ENCODE measurements at places on chromosomes 2 and 18.

- no peak for DNase-seq
These were observed 128.7 kb upstream of the SLC35G4 start for GRCh38 chr18:11480692-11481091.

- no peak for DNase-seq
These were observed 178.1 kb upstream of the MMADHC start for GRCh38 chr2:149765636-149766035.

GRCh38 chr18:55439056-55439455 is 148.9 kb downstream of the TCF4 start:
- no peak for DNase-seq

- no peak for DNase-seq
These were observed 128.0 kb upstream of the FBXO11 start for GRCh38 chr2:48034295-48034694.

GRCh38 chr2:136517716-136518115 is 247.6 kb upstream of the THSD7B start:
- DNase-seq, result no peak

DNA sequence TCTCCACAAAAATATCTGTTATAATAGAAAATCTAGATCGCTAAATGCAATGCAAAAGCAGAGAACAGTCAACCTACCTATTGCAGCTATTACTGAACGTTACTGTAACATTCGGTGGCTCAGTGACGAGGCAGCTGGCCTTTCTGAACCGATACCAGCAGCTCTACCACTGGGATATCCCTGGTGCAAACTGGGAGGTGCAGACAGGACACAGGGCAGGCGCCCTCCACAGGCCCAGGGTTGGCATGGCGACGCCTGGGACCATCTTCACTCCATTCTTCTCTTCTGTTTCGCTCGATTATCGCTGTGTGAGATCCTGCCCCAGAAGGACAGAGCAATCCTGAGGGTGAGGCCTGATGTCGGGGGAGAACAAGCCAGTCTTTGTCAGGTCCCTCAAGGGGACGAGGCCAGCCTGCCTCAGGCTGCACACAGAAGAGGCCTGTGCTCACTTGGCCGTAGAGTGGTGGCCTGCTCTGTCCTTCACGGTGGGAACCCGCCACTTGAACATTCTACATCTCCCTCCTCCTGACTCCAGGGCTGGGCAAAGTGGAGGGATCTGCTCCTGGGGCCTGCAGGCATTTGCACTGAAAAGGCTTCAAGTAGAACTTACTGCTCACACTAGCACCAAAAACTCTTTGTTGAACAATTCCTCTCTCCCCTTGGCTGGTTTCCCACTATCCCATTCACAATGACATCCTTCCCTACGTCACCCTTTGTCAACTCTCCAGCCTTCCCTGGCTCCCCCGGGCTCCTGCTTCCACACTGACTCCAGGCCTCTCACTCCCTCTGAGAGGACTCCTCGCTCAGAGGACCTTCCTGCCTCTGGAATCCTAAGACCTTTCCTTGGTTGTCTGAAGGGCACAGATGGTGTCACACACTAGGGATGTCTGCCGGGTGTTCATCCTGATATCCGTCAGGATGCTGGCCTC is 49.7 kb downstream of the CYRIA start:
- no peak for DNase-seq

DNA sequence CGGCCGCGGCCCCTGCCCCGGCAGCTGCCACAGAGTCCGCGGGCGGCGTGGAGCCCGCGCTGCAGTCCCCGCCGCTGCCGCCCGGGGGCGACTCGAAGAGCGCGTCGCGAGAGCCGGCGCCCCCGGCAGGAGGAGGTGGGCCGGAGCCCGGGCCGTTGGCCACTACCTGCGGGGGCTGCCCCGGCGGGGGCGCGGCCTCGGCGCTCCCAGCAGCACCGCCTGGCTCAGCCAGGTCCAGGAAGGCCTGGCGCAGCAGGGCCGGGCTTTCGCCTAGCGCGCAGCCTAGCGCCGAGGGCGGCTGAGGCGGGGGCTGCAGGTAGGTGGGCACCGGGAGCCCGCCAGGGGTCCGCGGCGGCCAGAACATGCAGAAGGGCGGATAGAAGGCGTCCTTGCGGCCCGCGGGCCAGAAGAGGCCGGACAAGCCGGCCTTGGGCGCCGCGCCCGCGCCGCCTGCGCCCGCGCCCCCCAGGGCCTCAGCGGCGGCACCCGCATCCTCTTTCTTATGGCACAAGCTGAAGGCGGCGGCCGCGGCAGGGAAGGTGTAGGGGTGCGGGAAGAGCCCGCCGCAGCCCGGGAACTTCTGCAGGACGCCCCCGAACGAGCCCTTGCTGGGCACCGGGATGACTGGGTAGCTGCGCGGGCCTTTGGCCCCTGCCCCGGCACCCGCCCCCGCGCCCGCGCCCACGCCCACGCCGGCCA is 3.9 kb downstream of the SKOR2 start:
- DNase-seq, result no peak

DNA sequence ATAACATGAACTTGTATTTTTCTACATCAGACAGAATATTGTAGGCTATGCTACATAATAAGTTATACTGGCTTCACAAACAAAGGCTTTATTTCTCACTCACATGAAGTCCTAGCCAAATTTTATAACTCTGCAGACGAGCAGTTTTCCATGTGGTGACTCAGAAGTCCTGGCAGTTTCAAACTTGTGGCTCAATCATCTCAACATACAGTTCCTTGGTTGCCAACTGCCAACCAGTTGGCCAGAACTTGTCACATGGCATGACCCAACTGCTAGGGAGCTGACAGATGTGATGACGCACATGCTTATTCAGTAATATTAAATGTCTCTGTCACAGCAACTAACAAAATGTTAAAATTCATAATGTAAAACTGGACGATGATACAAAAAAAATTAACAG is 63.8 kb upstream of the ZC3H15 start:
- no peak for DNase-seq

Measured in CD4-positive, alpha-beta T cell treated with Interleukin-15 for 4 hours (primary cell).